ENCODE measurements at places on chromosomes 3 and 15. TPM values are rescaled to one million over a fixed set of nuclear protein-coding genes. Genes with fewer than 3 reads are reported as not detected.

DNA sequence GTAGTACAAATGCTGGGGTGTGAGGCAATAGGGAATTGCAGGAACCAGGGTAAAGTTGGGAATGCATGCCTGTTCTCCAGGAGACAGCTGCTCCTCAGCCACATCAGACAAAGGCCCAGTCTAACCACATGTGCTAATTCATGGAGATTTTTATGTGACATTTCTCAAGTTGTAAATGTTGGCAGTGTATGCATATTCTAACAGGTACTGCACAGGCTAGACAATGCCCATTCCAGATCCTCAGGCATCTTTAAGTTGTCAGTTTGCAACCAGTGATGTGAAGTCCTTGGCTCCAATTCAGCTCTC, 84.9 kb downstream of the EEFSEC start:
- no peak for DNase-seq

- DNase-seq: no peak
Measured at GRCh38 chr15:62099094-62099601, 32.4 kb downstream of the C2CD4A start.

DNA sequence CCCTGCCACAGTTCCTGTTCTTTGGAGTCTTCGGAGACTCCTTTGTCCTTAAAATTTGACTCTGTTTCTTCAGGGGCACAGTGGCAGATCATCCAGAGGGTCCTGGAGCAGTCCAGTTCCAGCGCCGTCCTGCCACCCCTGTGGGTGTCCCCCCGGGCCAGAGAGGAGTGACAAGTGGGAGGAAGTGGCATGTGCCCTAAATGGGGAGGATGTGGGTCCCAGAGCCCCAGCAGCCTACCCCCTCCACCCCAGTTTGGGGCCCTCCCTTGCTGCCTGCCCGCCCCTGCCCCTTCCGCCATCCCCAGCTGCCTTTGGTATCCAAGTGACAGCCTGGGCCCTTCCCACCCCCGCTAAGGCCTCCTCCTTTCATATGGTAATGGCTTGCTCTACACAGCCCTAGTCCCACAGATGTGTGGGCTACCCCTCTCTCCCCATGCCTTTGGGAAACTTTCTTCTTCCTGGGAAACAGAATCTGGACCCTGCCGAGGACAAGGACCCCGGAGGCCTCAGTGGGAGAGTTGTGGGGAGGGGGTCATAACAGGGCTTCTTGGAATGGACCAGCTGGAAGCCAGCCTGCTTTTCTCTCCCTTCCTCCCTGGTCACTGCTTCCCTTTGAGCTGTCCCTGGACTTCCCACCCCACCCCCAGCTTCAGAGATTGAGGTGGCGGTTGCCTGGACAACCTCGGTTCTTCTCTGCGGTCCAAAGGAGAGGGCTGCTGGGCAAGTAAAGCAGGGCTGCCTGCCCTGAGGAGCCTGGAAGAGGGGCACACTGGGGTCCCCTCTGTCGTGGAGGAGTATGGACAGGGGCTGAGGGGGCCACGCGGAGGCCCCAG, 43.2 kb downstream of the KLHL25 start:
- DNase-seq: no peak

DNA sequence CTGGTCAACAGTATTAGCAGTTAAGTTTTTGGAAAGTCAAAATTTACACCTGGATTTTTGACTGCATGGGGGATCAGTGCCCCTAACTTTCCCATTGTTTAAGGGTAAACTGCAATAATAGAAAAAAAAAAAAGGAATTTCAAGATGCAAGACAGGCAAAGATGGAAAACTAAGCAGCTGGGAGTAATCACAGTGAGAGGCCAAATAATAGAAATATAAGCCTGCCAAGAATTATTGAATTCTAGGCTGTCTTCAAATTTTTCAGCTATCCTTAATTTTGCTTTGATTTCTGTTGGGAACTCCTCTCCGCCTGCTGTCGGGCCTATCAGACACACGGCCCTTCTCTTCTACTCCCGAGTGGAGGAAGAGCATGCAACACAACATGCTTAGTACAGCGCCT, 215.5 kb upstream of the LMCD1 start:
- peak; percentile 16 for DNase-seq

GRCh38 chr15:88838667-88839066, 35.4 kb downstream of the ACAN start:
- DNase-seq: no peak

DNA sequence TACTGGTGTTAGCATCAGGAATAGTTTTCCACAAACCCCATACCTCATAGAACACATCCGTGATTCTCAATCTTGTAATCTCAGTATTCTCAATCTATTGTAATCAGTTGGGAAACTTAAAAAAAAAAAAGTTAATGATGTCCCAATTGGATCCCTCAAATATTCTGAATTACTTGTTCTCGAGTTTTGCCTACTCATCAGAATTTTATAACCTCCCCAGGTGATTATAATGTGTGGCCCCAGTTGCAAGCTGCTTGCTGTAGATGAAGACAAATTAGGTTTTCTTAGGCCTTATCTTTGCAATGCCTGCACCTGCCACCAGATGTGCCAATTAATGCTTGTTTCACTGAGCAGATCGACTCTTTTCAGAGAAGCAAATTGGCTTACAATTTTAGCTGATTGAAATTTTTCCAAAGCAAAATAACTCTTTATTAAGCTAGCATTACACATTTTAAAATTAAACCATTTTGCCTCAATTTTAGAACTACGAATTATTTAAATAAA, 19.0 kb upstream of the DIPK2A start:
- DNase-seq: no peak

DNA sequence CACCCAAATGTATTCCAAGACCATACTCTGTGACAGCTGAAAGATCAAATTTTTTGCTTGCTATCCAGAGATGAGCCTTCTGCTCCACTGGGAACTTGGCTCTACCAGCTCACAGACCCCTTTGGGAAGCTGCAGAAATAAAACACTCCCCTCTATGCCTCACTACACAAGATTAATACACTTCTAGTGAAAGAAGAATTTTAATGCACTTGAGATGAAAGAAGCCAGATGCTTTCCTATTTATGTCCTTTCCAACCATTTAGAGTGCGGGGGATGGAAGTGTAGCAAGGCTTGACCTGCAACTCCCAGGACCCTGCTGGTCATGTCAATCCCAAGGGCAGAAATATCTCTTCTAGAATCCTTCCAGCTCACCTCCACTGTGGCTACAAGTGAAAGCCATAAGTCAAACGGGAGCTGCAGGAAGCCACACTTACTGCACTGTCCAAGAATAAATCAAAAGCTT, 34.7 kb downstream of the ANXA2 start:
- DNase-seq: no peak

GRCh38 chr3:196800742-196801434, 61.2 kb downstream of the PAK2 start:
- no peak for DNase-seq

GRCh38 chr15:64599716-64600115, 139.3 kb downstream of the ZNF609 start:
- no peak for DNase-seq

CCDC71 gene
- polyA plus RNA-seq: 16.0 TPM

KCNH8 gene
- polyA plus RNA-seq: 0.04 TPM
